ENCODE measurements at places on chromosomes 11 and 22.

- peak; percentile 77 for DNase-seq
Measured at GRCh38 chr11:587978-588380, 11.7 kb downstream of the PHRF1 start.

GRCh38 chr11:16403851-16404250 lies 47.5 kb upstream of the SOX6 start:
- no peak for DNase-seq

DNA sequence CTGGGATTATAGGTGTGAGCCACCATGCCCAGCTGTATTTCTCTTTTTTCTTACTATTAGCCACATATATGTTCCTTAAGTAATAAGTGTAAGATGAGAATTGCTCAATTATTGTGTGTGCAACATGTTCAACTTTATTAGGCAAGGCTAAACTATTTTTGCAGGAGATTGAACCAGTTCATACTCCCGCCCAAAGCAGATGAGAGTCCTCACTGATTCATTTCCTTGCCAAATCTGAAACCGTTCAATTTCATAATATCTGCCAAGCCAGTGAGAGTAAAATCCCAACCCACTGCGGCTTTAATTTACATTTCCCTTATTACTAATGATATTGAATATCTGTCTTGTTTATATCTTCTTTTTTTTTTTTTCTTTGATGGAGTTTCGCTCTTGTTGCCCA lies 48.4 kb downstream of the KCNJ4 start:
- DNase-seq = no peak

DNA sequence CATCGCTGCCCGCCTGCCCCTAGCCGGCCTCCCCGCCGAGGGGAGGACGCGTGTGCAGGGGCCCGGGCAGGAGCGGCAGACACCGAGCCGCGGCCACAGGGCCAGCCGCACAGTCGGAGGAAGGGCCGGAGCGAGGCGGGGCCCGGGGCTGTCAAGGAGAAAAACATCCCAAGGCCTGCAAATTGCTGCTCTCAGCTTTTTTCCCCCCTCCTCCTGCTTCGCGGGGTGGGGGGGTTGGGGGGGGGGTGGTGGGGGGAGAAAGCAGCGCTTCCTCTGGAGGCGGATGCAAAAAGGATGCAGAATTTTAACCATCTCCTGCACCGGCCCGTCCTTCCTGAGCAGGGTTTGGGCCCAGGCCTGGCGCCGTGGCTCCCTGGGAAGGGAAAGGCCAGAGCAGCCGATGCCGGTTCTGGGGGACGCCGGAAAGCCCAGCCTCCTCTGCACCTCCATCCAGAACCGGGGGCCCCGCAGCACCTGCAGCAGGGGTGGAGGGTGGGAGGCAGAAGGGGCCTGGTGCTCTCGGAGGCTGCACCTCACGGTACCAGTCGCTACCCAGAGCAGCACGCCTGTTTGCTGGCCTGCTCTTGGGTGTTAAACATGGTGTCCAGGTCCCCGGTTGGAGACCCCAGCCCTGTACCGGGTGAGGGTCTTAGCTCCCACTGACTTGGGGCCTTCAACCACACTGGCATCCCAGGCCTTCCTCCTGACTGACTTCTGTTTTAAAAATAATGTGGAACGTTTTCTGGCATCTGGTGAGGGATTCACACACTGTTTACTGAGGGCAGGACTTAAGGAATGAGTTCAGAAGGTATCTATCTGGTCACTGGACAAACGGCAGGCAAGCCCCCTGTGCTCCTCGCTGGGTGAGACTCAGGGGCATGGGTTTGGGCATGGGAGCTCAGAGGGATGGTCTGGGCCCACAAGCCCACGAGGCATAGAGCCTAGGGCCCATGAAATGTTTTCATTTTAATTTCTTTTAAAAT lies 77.4 kb upstream of the WNT7B start:
- peak; percentile 38 for DNase-seq

Data from CD4-positive, alpha-beta T cell treated with Interleukin-4 for 1 hour (primary cell).